ENCODE measurements at places on chromosomes 4 and X.

- no peak for DNase-seq
Observed at GRCh38 chr4:166972071-166972470, 262.2 kb downstream of the SPOCK3 start.

- no peak for DNase-seq
Observed at GRCh38 chr4:110878413-110878812, 255.5 kb upstream of the PITX2 start.

DNA sequence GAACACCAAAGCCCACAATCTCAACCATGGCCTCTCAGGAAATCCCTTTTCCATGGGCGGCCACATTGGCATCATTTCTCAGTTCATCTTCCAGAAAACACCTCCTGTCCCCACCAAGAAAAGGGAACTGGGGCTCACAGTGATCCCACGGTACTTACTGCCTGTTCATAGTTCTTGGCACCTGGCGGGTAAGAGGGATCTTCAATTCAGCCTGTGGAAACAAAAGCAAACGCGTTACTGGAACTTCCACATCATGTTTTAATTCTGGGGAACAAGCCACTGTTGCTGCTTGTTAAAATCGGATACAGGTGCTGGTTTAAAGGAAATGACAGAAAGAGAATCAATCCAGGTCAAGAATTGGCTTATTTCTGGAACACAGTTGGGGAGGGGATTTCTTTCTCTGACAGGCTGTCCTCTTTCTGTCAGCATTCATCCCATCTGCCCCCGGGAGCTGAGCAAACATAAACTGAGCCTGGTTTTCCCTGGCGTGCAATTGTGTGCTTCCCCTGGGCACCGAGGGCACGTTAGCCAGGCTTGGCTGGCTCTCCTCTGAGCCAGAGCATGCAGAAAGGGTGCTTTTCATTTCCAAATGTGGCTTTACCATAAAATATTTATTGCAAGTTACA is 16.8 kb downstream of the CLNK start:
- no peak for DNase-seq

- DNase-seq = no peak
Observed at GRCh38 chr4:139834981-139835391, 169.4 kb downstream of the MGST2 start.

- DNase-seq = no peak
Observed at GRCh38 chrX:17414839-17415238, 39.8 kb downstream of the NHS start.

DNA sequence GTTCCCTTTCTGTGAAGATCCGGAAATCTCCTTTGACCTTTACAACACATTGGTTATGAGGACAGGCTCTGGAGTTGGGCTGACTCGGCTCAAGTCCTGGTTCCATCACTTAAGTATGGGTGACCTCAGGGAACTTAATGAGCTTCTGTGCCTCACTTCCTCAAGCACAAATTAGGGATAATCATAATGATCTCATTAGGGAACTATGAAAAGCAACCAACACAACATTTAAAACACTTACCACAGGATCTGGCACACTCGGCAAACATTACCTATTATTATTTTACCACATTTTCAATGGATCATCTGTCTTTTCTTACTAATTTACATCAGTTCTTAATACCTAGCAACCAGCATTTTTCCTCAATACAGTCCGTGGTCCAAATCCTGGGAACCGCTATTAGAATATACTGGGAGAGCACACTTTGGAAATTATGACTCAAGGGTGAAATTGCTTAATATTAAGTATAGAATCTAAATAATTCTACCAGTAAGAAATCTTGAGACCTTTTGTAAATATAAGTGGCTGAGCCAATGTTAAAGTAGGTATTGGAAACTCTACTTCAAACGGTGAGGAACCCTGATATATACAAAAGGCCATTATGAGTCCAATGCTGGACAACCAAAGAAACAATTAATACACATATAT is 19.6 kb downstream of the ADGRA3 start:
- no peak for DNase-seq

GRCh38 chr4:140790171-140790570 is 34.0 kb upstream of the TBC1D9 start:
- DNase-seq = no peak

- no peak for DNase-seq
Observed at GRCh38 chr4:185580699-185581098, 45.4 kb upstream of the PDLIM3 start.

GRCh38 chrX:132592880-132593279 is 104.0 kb upstream of the MBNL3 start:
- no peak for DNase-seq

DNA sequence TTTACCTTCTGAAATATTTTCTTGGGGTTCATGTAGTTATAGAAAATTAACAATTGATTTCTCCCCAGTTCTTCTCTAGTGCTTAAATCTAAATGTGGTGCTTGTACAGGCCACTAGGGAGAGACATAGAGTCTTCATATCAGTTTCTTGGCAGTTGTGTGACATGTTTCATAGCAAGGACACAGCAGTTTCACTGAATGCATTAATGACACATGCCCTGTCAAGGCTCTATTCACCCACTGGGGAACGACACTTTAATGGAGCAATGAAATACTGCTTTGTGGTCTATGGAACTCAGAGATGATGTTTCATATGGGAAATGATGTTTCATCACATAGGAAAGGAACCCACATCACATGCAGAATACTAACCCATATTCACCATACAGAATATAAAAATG is 2.8 kb downstream of the VEGFC start:
- no peak for DNase-seq

- DNase-seq = no peak
Observed at GRCh38 chr4:114334884-114335330, 263.7 kb upstream of the UGT8 start.

- no peak for DNase-seq
Observed at GRCh38 chrX:18687856-18688495, 16.1 kb upstream of the RS1 start.

DNA sequence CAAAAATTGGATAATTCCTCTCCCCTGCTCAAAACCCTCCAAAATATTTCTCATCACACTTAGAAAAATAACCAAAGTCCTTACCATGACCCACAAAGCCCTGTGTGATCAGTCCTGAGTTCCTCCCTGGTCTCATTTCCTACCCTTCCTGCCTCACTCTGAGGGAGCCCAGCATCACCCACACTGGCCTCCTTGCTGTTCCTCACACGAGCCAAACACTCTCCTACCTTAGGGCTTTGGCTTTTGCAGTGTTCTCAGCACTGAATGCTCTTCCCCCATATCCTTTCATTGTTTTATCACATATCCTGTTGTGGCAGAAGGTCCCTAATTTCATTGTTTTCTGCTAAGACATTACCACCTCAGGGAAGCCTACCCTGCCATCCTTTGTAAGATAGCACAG is 12.2 kb downstream of the MGAT4D start:
- DNase-seq = no peak

GRCh38 chr4:6271206-6271605 is 1.6 kb downstream of the WFS1 start:
- no peak for DNase-seq

GRCh38 chr4:47667552-47667951 is 170.3 kb downstream of the CORIN start:
- no peak for DNase-seq

DNA sequence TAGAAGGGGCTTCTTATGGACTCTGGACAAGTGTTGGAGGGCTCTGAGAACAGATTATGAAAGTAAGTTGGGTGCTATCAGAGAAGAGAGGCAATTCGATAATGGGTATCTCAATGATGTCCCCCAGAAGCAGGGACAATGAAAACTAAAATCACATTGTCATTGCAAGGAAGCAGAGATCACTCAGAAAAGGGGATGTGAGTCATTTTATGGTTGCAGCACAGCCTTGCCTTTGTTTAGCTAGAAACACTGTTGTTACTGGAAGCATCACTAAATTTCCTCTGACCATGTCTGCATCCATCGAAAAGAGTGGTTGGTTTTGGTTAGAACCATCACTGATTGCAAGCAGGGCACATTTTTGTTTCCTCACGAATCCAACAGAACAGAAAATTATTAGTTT is 246.8 kb upstream of the NWD2 start:
- DNase-seq = no peak

GRCh38 chrX:64202808-64203325 is 2.6 kb downstream of the AMER1 start:
- no peak for DNase-seq

- DNase-seq = peak; percentile 90
Observed at GRCh38 chr4:70721747-70722146, at the start of gene RUFY3. TSS of gene RUFY3 (plus strand) at chr4:70721964. CDS start at chr4:70722574, 610 bp downstream.

DNA sequence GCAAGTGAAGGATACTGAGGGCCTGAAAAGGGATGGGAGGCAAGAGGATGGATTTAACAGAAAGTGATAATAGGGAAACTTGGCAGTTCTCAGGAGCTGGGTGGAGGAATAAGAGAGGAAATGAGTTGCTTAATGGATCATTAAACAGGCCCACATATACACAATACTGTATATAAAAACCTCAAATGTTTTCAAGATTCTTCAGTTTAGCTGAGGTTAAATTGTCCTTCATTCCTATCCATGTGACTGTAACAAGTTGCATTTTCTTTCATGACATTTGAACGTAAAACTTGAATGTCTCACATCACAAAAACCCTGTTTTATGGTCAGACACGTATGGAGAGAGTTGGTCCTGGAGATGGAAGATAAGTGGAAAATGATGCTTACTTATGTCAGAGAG is 76.5 kb upstream of the PLAC8 start:
- DNase-seq = no peak

DNA sequence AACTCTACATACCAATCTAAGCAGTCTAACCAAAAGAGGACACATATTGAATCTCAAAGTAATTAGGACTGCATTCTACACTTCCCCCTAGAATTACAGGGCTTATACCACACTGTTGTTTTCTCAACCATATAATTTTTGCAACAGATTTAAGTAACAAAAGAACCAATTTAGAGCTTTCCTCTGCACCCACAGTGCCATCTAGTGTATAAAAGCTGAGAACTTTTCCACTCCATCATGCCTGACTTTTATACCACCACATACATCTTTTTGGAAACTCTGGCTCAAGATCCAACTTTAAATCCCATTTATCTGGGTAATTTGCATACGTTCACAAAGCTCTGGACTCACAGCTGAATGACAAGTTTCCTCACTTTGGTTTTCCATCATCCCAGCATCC is 99.5 kb downstream of the EFHC2 start:
- DNase-seq = no peak

DNA sequence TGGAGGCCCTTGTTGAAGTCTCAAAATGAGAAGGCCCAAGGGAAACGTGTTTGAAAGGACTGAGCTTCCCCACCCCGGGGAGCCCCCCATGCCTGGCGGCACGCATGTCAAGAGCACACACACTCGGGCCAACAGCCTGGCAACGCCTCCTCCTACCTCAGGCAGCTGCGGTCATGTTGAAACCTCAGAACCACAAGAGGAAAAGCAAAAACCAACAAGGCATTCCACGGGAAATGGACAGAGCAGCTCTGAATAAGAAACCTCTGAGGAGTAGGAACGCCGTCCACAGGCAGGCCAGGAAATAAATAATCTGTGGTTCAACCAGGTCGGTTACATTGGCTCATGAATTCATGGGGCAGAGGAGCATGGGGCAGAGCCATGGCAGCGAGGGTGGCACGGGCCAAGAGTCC is 95.7 kb upstream of the AFAP1 start:
- no peak for DNase-seq

GRCh38 chr4:996030-996996 is 3.1 kb upstream of the SLC26A1 start:
- DNase-seq = no peak

- no peak for DNase-seq
Observed at GRCh38 chrX:39893417-39894338, 204.1 kb downstream of the BCOR start.

DNA sequence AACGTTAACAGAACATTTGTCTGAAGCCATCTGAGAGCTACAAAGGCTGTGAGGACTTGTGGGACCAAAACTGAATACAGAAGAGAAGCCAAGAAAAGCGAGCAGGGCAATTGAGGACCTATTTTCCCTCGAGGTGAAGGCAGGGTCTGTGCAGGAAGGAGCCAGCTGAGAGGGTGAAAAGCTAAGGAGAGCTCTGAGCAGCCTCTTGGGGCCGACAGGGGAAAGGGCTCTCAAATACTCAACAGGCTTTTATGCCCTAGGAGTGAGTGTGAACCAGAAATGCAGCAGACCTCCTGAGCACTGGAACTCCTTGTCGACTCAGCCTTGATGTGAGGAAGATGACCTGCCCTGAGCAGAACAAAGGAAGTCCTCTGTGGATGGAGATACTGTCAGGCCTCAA is 54.2 kb downstream of the C4orf50 start:
- DNase-seq = no peak

- no peak for DNase-seq
Observed at GRCh38 chrX:47902161-47902560, 65.5 kb downstream of the ZNF81 start.

- no peak for DNase-seq
Observed at GRCh38 chr4:141486375-141486997, 149.9 kb upstream of the IL15 start.

Measured in vagina (tissue), 2 donors.